Brain microvascular endothelial cell (primary cell): ENCODE measurements at places on chromosomes 6 and 20.

DNA sequence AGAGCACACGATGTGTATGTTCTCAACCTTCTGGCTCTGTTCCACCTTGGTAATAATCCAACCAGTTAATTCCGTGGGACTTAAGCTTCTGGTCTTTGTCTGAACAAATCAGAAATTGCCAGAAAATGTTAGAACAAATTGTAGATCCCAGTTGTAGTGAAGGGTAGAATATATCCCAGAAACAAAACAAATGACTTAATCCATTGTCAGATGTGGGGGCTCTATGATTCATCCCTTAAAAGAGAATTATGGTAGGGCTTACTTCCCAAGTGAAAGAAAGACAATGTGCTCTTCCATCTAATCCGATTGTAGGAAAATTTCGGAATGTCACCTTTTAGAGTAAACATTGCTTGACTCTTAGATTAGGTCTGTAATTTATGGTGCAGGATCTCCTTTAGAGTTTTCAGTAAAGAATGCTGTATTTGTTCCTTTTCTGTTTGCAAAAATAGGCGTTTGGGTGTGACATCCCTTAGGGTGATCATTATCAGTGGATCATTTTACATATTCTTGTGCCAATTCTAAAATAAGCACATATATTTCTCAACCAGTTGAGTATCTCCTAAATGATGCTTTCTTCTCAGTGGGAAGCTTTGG, 234.5 kb upstream of the ZNF217 start:
- DNase-seq, result peak; percentile 97

GRCh38 chr20:52490711-52491430, 299.3 kb upstream of the ZFP64 start:
- peak; percentile 41 for DNase-seq

DNA sequence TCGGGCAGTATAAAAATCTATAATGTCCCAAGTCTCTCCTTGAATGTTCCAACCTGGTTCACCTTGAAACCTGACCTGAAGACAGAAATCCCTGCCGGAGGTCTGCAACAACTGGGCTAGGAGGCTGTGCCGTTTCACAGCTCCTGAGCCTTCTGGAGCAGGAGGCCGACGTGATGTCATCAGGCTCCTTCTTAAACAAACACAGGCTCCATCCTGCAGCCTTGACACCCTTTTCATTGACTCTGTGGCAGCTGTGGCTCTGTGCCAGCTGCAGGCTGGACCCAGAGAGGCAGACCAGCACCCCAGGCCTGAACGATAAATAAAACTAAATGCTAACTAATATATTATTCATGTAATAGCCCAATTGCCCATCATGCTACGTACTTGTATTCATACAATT, 483.9 kb downstream of the CD83 start:
- DNase-seq, result no peak

DNA sequence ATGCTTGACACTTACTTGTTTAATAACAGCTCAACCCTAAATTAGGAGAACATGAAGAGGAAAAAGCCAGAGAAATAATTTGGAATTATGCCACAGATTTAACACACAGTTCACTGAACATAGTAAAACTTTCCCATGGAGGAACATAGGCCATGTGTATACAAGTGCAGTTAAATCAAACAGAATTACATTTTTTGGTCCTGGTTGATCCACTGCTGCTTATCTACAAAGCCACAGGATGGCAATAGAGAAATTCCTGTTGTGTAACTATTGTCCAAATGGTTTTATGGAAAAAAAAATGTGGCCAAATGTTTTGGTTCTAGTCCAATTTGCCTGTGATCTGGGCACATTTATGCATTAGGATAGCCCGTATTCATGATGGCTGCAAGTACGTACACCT, 136.8 kb downstream of the ALDH8A1 start:
- DNase-seq, result no peak

DNA sequence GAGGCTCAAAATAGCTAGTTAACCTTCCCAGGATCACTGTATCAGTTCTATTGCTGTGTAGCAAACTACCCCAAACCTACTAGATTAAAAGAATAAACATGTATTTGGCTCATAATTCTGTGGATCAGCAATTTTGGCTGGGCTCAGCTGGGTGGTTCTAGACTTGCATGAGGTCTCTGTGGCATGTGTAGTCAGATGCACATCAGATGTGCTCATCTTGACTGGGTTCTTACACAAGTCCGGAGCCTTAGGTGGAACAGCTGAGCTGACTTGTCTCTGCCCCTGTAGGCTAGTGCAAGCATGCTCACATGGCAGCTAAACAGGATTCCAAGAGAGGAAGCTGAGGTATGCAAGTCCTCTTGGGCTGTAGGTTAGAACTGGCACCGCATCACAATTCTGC, 173.2 kb upstream of the PRND start:
- no peak for DNase-seq

DNA sequence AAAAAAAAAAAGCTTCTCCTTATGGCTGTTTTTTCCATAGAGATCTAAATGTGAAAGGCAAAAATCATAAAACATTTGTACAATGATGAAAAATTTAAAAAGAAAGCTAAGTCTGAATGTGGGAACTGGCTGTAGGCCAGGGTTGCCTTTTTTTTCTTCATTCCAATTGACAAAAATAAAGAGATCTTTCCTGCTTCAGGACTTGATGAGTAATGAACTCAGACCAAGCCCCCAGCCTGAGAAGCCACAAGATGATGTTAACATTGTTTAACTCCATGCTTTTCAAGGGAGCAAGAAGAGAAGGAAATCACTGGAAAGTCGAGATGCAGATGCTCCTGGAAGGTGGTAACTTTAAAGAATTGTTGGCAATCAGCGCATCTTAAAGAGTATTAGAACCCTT, 41.4 kb downstream of the TRMT6 start:
- peak; percentile 62 for DNase-seq

- no peak for DNase-seq
Measured at GRCh38 chr20:62159839-62160238, 16.3 kb downstream of the SS18L1 start.

DNA sequence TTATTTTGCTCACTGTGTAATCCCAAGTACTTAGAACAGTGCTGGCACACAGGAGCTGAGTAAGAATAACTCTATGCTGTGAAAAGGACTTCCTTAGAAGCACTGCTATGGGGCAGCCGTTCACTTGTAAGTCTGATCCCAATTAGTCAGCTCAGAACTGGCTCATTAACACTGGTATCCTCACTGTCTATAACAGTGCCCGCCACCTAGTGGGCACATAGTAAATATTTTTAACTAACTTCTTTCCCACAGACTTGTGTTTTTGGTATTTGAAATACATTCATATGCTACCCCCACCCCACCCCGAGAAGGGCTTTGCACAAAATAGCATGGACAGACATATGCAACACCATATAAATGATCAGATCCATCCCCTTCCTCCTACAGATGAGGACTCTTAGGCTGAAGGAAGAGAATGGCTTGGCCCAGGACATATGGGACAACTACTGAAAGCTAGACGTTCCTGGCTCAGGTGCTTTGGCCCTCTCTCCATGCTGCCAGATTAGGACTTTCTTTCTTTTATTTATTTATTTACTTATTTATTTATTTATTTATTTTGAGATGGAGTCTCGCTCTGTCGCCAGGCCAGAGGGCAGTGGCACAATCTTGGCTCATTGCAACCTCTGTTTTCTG, 47.1 kb downstream of the DST start:
- DNase-seq, result peak; percentile 23
